Activated CD8-positive, alpha-beta memory T cell treated with anti-CD3 and anti-CD28 coated beads for 1 hour (primary cell): ENCODE measurements at places on chromosomes 6 and 20.

DNA sequence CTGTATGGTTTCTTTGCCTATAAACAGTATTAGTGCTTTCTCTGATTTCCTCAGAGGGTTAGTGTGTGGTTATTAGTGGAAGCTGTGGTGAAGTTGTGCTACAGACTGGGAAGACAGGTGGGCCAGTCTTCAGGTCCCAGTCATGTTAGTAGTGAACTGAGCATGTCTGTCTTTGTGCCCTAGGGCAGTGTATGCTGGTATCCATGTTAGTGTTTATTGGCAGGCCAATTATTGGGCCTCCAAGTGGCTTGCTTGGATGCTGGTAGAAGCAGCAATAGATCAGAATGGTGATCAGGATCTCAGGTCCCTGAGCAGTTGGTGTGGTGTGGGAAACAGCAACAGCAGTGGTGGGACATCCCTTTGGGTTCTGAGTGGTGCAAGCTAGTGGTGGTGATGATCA lies 137.6 kb downstream of the OTOR start:
- DNase-seq: no peak

DNA sequence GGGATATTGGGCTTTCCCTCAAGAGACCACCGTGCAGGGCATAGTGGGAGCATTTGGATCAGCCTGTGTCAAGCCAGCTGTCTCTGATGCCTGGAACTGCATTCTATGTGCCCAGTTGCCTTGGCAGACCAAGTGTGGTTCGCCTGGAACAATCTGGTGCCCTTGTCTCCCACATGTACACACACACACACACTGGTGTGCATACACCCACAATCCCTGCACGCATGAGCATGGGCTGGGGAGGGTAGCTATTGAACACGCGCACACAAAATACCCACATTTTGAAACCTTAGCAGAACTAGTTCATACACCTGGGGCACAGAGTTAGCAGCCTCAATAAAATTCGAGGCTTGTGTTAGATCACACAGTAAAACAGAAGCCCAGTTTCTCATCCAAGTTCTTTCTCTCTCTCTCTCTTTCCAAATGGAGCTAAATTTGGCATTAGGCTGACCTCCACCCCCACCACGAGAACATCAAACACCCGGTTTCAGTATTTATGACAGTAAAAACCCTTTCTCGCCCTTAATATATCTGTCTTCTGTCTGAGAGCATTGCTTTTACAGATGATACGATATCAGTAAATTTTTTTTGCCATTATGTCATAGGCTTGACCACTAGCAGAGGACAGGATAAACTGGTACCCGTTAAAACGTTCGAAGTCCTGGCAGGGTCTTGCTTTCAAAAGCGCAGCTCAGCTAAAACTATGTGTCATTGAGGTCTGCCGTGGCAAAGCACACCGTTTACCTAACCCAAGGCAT lies 18.2 kb upstream of the NFATC2 start:
- no peak for DNase-seq

- DNase-seq: no peak
Observed at GRCh38 chr6:157774153-157775135, 48.6 kb upstream of the SNX9 start.

DNA sequence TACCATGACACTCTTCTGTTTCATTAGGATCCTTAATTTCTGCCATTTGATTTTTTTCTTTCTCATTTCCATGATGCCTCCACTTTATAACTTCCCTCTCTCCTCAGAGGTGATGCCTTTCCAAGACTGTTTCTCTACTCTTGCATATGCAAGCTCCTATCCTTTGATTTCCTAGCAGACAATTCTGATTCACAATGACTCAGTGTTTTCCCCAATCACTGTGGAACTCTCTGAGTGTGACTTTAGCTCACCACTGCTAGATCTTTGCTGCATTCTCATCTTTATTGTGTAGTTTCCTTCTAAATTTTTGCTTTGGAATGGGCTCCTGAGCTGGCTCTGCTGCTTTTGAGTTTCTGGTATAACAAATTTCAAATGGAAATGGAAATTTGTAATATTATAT lies 184.9 kb downstream of the TINAG start:
- no peak for DNase-seq

- DNase-seq: no peak
Observed at GRCh38 chr6:67736816-67737215, 898.3 kb upstream of the ADGRB3 start.

GRCh38 chr6:54875539-54875938 lies 29.0 kb downstream of the FAM83B start:
- DNase-seq: no peak

DNA sequence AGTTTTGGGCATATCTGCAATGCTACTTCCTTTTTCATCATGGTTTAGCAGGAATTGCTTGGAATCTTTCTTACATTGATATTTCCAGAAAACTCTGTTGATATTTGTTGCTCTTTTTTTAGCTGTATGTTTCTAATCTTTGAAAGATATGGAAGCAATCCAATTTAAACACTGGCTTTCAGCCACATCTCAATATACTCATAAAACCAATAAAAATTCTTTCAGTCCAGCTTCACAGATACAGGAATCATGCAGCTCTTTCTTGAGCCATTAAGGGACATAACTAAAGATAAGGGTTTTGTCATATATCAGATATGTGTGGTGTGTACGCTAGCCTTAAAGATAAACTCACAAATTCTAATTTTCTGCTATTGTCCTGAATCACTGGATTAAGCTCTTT lies 47.4 kb downstream of the PKIB start:
- no peak for DNase-seq

DNA sequence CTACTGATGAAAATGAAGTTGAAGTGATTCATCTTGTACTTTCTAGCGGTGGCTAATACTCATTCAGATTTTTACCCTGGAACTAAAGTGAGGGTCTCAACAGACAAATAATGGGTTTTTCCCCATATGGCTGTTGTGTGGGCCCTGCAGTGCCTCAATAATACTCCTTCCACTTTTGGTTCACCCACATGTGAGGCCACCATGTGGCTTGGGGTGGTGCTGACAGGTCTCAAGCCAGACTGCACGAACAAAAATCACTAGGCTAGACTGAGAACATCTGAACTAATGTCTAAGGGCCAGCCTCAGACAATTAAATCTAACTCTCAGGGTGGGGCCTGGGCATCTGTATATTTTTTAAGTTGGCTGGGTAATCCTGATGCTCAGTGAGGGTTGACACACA lies 7.9 kb upstream of the COL12A1 start:
- no peak for DNase-seq

DNA sequence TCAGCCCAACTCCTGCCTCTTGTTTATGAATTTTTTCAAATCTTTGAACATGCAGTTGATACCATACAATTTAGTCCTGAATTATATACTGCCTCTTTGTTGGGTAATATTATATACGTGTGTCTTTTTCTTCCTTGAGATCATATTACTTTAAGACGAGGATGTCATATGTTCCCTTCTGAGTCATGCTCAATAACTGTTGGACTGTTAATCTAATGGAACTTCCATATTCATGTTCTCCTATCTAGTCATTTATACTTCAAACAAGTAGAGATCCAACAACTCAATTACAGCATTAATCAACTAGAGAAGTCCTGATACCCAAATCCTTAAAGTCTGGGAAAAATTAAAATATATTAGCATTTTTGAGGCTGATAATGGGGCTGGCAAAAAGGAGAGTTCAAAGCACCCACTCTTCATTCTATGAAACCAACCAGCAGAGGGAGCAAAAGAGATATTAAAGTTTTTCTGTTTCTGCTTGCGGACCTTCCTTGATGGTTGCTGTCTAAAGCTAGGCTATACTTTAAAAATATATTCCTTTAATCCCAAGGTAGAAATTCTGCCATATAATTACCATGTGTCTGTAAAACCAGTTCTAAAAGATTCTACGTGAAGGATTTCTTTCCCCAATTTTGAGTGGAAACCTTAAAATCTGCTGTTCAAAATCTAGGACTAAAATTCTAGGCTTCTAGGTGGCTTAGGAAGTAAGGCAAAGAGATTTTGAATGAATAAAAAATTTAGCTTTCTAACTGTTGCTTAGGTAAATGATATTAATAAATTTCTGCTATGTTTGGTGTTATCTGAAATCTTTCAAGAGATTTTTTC lies 498.9 kb downstream of the BCKDHB start:
- DNase-seq: no peak

- DNase-seq: no peak
Observed at GRCh38 chr20:61280217-61280980, 28.3 kb downstream of the CDH4 start.

DNA sequence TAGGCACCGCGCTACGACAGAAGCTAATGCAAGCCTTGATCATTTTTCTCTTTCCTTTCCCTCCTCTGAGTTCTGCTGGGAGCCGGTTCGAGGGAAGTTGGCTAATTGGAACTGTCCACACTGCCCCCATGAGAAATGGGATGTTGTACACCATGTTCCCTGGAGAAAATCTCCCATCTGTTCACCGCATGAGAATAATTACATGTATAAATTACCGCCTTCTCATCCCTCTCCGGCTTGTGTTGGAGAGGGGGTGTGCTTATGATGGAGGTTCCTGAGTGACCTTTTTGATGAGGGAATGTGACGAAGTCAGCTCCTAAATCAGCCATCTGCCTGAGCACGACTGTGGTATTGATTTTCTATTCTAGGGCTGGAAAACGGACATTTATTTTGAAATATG lies 320.2 kb upstream of the SULF2 start:
- no peak for DNase-seq

- DNase-seq: no peak
Observed at GRCh38 chr20:39270837-39271604, 308.9 kb downstream of the DHX35 start.

GRCh38 chr20:49676581-49677291 lies 36.9 kb downstream of the B4GALT5 start:
- DNase-seq: no peak

- no peak for DNase-seq
Observed at GRCh38 chr6:169165561-169166300, 87.9 kb downstream of the THBS2 start.

DNA sequence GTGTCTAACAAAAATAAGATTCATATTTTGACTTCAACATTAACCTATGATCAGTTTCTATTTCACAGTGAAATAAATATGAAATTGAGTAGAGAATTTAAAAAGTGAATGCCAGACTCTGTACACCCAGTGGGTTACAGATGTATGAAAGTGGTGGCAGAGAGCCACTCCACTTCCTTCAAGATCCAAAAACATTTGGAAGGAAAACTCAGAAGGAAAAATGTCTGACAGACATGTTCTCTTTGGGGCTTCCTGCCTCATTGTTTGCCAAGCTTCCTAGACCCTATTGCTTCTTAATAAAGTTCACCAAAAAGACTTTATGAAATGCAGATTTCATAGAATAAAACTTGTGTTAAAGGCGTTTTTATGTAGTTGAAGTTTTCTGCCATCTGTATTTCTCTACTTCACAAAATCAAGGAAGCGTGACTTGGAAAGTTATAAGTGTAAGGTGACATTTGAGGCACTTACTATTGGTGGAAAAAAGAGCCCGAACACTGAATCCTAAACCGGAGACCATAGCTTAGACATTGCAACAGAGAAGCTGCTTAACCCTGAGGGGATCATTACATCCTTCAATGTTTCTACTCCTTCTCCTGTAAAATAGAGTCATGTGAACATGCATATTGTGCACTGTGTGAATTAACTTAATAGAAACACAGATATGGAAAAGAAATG lies 12.8 kb downstream of the HMGCLL1 start:
- no peak for DNase-seq

DNA sequence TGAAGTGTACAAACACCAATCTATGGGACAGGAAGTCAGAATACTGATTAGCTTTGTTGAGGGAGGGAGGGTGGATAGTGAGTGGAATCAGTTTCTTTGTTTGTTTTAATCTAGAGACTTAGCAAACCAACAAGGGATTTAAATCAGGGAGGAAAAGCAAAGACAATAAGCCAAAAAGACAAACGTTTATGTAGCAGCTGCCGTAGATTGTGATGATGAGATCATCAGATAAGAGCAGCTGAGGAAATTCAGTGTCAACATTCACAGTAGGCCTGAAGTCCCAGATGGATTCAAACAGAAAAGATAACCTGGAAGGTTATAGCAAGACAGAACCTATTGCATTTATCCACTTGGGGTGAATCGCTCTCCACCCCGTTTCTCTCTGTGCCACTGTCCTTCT lies 104.9 kb upstream of the SYNDIG1 start:
- no peak for DNase-seq

DNA sequence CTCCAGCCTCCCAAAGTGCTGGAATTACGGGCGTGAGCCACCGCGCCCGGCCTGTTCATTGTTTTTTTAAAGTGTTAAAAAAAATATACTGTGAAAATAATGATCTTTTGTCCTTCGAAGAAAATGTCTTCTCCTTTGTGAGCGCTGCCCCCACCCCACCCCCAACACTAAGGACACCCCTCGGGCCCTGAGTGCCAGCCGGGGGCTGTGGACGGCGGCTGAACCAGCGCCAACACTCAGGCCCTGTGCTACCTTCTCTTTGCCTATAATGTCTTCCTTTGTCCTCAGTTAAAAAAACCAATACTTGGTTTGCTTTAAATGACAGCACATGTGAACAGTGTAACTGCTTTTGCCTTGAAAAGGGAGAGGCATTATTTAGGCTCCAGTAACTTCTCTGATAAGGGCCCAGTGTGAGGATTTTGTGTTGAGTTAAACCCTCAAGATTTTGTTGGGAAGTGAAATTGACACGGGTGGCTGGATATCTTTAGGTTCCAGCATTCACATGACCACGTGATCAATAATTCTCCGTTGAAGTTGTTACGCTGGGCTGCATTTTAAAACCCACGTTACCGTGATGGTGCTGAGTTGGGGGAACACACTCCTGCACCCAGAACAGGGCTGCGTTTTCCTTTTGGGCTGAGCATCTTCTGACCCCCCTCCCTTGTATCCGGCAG lies 9.5 kb upstream of the ADRM1 start:
- no peak for DNase-seq

GRCh38 chr6:52545406-52546119 lies 31.3 kb downstream of the TRAM2 start:
- no peak for DNase-seq

DNA sequence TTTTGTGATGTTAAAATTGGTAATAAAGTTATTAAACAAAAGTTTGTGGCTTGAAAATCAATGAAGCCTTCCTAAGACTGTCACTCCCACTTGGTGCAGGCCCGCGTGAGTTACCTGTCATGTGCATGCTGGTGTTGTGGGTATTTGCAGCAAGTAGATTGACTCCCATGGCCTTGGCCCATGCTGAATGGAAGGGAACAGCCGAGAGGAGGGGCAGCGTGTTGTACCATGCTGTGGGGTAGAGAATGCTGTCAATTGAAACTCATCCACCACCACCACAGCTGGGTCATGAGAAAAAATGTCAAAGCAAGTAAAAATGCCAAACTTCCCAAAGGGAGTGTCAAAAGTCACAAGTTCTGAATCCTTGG lies 12.7 kb upstream of the VNN1 start:
- DNase-seq: no peak

GRCh38 chr6:54768494-54768893 lies 78.1 kb upstream of the FAM83B start:
- no peak for DNase-seq

GRCh38 chr6:148367411-148368024 lies 24.9 kb downstream of the SASH1 start:
- DNase-seq: no peak

DNA sequence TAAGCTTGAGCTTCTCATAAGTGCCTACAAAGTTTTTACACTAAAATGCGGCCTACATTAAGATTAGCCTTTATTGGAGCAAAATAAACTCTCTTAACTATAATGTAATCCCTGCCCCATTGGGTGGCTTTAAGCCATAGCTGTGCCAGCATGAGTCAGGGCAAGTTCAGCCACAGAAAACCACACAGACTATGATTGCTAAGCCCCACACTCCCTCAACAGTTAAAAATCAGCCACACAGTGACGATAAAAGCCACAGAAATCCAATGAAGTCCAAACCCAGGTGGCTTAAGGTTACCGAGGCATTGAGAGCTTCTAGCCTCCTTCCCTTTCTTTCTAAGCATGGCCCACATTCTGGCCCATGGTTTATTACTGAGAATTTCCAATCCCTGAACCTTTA lies 61.6 kb downstream of the GRM1 start:
- DNase-seq: no peak

- no peak for DNase-seq
Observed at GRCh38 chr20:32991792-32992641, 12.2 kb downstream of the SUN5 start.
